ENCODE measurements at places on chromosomes 1 and 21. TPM values are rescaled to one million over a fixed set of nuclear protein-coding genes. Genes with fewer than 3 reads are reported as not detected.

The CHD5 gene
- 0.30 TPM for total RNA-seq

The ADAMTS5 gene
- not detected for total RNA-seq

The GJB4 gene
- not detected for total RNA-seq

The FAM151A gene
- not detected for total RNA-seq

The FMO3 gene
- total RNA-seq, result not detected

The FCRL2 gene
- total RNA-seq, result 0.62 TPM

The ERICH3 gene
- not detected for total RNA-seq

The NECTIN4 gene
- not detected for total RNA-seq

The MROH9 gene
- total RNA-seq, result not detected

The E2F2 gene
- 0.19 TPM for total RNA-seq

The FALEC gene
- total RNA-seq, result not detected

The FRRS1 gene
- 0.61 TPM for total RNA-seq

The PROK1 gene
- not detected for total RNA-seq

The SLC44A3 gene
- not detected for total RNA-seq

The TLCD4 gene
- total RNA-seq, result 0.05 TPM

The SKI gene
- total RNA-seq, result 361 TPM

The KDM5B gene
- 65.1 TPM for total RNA-seq

The ANGPTL3 gene
- not detected for total RNA-seq

The C8B gene
- not detected for total RNA-seq

The TNFAIP8L2 gene
- 0.62 TPM for total RNA-seq

The PCP4L1 gene
- total RNA-seq, result not detected

The ELOA gene
- 43.3 TPM for total RNA-seq

The HES3 gene
- not detected for total RNA-seq

The SLC25A34 gene
- 1.4 TPM for total RNA-seq

The GRIK1 gene
- not detected for total RNA-seq

The DEGS1 gene
- total RNA-seq, result 54.7 TPM

The CACNA1S gene
- total RNA-seq, result not detected

Data from CD8-positive, alpha-beta T cell (primary cell).